ENCODE measurements at places on chromosomes 1 and 21. TPM values are rescaled to one million over a fixed set of nuclear protein-coding genes. Genes with fewer than 3 reads are reported as not detected.

GSTM5 gene
- total RNA-seq: 16.7 TPM

SOX13 gene
- 47.0 TPM for total RNA-seq

HSD3B1 gene
- total RNA-seq: not detected

C1QB gene
- 125 TPM for total RNA-seq

GRCh38 chr1:204756349-204756748 lies 70.8 kb upstream of the LRRN2 start:
- DNase-seq: no peak

- DNase-seq: no peak
Measured at GRCh38 chr1:221347706-221348105, 394.2 kb downstream of the DUSP10 start.

DNA sequence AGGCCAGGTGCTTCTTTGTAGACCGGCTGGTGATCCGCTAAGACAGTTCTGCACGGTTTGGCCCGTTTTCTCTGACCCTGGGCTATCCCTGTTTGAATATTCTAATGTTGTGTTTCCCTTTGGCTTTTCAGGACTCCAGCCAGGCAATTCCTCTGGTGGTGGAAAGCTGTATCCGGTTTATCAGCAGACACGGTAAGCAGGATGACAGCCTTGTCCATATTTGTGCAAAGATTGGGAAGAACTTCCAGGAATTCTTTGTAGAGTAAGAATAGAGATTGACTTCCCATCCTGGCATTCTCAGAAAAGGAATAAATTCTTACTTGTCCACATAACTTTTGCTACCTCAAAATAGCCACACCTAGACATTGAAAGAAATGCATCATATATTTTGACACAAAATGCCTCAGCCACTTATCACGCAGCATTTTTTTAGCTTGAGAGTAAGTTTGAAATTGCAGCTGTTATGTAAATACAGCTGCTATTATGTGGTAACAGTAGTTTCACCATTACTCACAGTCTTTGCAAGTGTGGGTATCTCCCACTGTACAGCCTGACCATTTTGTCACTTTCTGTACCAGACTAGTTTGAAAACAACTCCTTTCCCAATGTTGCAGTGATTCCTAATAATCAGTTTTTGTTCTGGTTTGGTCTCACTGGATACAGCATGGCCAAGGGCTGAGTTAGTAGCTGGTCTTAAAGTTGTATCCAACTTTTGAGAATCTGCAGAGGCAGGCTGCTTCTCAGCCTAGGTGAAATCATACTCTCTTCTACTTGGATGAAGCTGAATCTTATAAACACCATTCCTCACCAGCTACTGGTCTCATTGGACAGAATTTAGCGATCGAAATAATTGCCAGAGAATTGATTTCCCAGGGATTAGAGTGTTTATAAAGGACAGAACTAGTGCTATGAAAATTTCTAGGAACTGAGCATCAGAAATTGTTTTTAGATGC lies 40.0 kb upstream of the IKBKE start:
- no peak for DNase-seq

Measured in posterior vena cava (tissue), 2 donors.